Nephron progenitor cell (in vitro differentiated cells): ENCODE measurements at places on chromosomes 13 and 19.

GRCh38 chr13:97540696-97541095, 106.7 kb downstream of the RAP2A start:
- H3K27me3 ChIP-seq = no peaks in the 10 kb centered on the region
- no peak overlapping the region for H3K4me3 ChIP-seq
- H3K27ac ChIP-seq = no peak overlapping the region

DNA sequence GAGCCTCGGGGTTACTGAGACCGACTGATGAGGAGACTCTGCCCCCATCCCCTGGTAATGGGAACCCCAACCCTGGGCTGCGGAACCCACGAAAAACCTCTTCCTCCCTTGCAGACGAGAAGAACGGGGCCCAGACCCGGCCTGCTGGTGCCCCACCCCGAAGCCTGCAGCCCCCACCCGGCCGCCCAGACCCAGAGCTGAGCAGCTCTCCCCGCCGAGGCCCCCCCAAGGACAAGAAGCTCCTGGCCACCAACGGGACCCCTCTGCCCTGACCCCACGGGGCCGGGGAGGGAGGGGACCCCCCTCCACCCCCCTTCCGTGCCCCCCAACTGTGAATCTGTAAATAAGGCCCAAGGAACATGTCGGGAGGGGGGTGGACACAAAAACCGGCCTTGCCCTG, 13.3 kb downstream of the TMEM150B start:
- H3K36me3 ChIP-seq = peaks cover 38% of the 10 kb centered on the region
- H3K4me3 ChIP-seq = no peak overlapping the region
- no peaks in the 10 kb centered on the region for H3K27me3 ChIP-seq
- H3K27ac ChIP-seq = peak overlapping the region; percentile 66

GRCh38 chr19:18737337-18737953, 53.7 kb downstream of the COMP start:
- H3K4me1 ChIP-seq = peaks cover 62% of the 10 kb centered on the region
- no peak for DNase-seq
- peaks cover 6% of the 10 kb centered on the region for H3K27me3 ChIP-seq
- H3K4me3 ChIP-seq = no peak overlapping the region

- H3K27me3 ChIP-seq = no peaks in the 10 kb centered on the region
- peaks cover 50% of the 10 kb centered on the region for H3K4me1 ChIP-seq
- no peak for DNase-seq
- H3K4me3 ChIP-seq = peak overlapping the region; percentile 89
- peak overlapping the region; percentile 99 for H3K27ac ChIP-seq
Measured at GRCh38 chr19:11091703-11092153, 2.5 kb downstream of the LDLR start.

DNA sequence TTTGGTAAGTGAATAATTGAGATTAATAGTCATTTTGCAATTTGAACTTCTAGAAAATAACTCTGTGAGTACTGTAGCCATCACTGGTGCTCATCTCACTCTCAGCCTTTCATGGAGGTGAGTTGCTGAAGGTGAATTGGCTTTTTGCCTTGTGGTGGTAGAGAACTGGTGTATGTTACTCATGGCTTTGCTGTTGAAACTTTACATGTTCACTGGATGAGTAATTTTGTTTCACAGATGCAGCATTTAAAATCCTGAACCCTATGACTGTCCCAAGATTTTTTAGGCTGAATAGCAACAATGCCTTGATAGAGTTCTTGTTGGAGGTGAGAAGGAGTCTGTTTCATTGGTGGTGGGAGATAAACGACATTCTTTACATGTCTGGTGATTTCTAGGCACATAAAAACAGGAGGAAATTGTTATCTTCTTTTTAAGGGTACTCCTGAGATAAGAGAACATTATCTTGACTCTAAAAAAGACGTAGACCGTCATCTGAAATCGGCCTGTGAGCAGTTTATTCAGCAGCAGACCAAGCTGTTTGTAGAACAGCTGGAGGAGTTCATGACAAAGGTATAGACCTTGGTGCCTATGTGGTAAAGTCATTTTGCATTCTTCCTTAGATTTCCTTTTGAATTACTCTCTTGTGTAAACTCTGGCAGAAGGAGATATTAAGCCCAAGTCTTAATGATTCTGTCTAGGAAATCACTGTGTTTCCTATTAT, 53.9 kb downstream of the COG3 start:
- peaks cover 63% of the 10 kb centered on the region for H3K36me3 ChIP-seq
- no peaks in the 10 kb centered on the region for H3K27me3 ChIP-seq
- H3K4me1 ChIP-seq = peaks cover 8% of the 10 kb centered on the region
- no peak for DNase-seq
